ENCODE measurements at places on chromosomes 2 and 18.

GRCh38 chr2:114614592-114614991 is 172.2 kb downstream of the DPP10 start:
- no peak for DNase-seq

GRCh38 chr2:126359494-126359893 is 296.5 kb upstream of the GYPC start:
- DNase-seq: no peak

GRCh38 chr2:177393203-177393755 is 706 bp downstream of the AGPS start:
- peak; percentile 15 for DNase-seq

GRCh38 chr2:175935289-175936181 is 66.5 kb downstream of the LNPK start:
- no peak for DNase-seq
